Naive thymus-derived CD4-positive, alpha-beta T cell (primary cell): ENCODE measurements at places on chromosomes 11 and 22. TPM values are rescaled to one million over a fixed set of nuclear protein-coding genes. Genes with fewer than 3 reads are reported as not detected.

Gene KCNJ1
- total RNA-seq: not detected

- DNase-seq: no peak
Observed at GRCh38 chr11:78318321-78319114, 99.1 kb downstream of the GAB2 start.

Gene SGSM1
- 2.4 TPM for total RNA-seq

- DNase-seq: no peak
Observed at GRCh38 chr11:117457835-117458234, 130.2 kb downstream of the CEP164 start.

Gene HEPHL1
- not detected for total RNA-seq

Gene CDHR5
- not detected for total RNA-seq

Gene PSMD13
- 172 and 178 TPM in 2 replicates for total RNA-seq
